Ureter (tissue), 1 donor: ENCODE measurements at places on chromosomes 2 and 18. TPM values are rescaled to one million over a fixed set of nuclear protein-coding genes. Genes with fewer than 3 reads are reported as not detected.

GALNT1 gene
- 115 TPM for total RNA-seq

COPS9 gene
- total RNA-seq: 88.1 TPM

ICOS gene
- total RNA-seq: 0.23 TPM

SH2D6 gene
- total RNA-seq: 0.75 TPM
